ENCODE measurements at places on chromosomes 7 and 10.

DNA sequence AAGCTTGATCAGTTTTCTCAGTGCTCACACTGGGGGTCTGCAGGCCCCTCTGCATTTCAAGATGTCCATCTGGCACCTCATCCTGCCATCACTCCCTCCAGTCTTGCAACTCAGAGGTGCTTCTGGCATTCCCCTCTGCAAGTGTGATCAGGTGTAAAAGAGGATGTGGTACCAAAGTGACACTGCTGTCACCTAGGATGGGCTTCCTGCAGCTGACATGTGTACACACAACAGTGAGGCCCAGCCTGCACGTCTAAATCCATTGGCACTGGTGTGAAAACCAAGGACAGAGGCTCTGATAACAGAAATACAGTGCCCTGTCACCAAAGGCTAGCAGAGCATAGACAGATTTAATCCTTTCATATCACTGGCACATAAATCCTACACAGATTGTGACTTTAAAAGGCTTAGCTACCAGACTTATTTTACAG, 162.5 kb upstream of the CELF2 start:
- no peak for DNase-seq

DNA sequence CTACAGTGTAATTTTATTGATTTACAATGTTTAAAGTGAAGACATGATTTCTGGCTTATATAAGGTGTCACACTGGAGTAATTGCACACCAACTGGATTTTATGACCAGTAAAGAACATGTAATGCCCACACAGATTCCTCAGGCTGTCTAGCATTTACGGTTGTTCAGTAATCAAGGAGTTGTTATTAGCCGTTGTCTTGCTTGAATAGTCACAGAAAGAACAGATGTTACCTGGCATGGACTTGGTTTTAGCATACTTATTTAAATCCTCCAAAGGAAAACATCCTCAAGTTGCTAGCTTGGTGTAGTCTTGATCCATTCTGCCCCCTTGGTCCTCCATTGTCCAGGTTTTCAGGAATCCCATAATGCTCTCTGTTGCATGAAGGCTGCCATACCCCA, 65.8 kb downstream of the POU6F2 start:
- DNase-seq = no peak

- DNase-seq = no peak
These were observed 82.6 kb upstream of the NPVF start for GRCh38 chr7:25310896-25311295.

DNA sequence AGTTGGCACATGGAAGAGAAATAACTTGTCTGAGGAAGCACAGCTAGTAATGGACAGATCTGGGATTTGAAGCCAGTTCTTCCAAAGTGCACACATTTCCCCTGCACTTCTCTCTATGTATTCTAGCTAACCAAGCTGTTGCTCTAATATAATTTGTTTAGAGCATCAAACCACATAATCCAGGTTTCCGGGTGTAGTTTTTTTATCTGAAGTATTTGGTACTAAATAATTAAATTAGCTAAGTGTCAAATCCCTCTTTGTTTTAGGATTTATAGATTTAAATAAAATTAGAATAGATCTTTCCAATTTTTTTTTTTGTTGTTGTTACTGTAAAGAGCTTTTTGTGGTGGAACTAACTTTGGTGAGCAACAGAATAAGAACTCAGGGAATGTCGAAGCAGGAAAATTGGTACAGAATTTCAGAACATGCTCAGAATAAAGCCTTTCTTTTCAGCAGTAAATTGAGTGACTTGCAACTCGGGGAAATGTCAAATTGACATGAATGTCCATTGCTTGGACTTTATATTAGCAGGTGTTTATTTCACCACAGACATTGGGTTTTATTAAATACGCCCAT, 33.7 kb downstream of the CAMK1D start:
- DNase-seq = no peak

- DNase-seq = no peak
These were observed 291.1 kb downstream of the GLRX3 start for GRCh38 chr10:130427216-130427722.

DNA sequence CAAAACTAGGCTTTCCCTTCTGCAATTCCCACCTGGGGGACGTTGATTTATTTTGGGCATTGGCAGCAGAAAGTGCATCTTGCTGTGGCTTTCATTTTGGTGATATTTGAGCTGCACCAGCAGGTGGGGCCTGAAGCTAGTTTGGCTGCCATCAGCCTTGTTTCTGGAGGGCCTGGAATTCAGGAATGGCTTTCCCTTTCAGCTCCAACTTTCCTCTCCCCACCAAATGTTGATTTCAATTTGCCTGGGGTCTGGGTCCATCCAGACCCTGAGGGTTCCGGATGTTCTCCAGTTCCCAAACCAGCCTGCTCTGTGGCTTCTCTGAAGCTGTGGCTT, 640.4 kb downstream of the TYW1 start:
- DNase-seq = no peak

- no peak for DNase-seq
These were observed 35.2 kb upstream of the BMPR1A start for GRCh38 chr10:86721232-86721631.

GRCh38 chr7:151455690-151456089, 15.7 kb upstream of the CRYGN start:
- DNase-seq = no peak

DNA sequence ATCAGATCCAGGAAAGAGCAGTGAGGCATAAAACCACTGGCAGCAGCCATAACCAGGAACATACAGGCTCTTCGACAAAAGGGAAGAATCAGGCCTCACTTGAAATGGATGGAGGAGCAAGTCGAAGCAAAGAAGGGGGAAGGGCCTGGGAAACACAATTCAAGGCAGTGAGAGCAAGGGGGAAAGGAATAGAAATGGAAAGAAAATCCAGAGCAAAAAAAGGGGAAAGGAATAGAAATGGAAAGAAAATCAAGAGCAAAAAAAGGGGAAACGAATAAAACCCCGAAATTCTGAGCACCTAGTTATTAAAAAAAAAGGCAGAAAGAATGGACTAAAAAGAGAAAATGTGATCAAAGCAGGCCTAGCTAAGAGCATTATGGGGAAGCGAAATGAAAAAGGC, 24.1 kb upstream of the PRKAR2B start:
- DNase-seq = no peak

- DNase-seq = peak; percentile 43
These were observed 7.8 kb upstream of the HERC4 start for GRCh38 chr10:68082872-68083271.

DNA sequence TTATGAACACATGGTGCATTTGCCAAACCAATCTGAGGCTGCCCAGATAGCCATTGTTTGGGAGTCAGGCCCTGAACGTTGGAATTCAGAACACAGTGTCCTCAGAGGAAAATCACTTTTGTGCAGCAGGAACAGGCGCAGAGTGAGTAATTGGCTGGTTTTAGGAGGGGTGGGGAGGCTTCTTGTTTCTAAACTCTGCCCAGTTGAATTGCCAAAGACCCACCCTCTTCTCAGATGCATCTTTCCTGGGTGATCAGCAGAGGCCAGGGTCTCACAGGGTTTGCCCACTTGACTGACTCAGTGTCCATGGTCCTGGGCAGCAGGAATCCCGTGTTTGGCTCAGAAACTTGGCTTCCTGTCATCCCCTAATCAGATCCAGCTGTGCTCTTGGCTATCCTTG, 24.3 kb downstream of the PRLHR start:
- DNase-seq = peak; percentile 74

DNA sequence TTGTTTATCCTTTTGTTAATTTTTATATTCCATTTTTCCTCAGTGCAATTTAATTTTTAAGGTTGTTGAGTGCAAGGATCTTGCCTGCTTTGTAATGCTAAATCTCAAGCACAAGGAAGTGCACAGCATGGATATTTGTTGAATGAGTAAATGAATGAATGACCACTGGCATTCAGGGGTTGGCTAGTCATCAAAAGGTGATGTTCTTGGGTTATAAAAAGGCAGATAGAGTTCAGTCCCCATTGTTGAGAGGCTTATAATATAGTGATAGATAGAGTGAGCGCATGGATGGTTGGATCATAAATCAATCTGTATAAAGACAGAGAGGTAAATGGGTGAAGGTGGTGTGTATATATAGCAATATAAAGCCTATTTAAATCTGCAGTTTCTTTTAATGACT, 193.2 kb upstream of the KLF6 start:
- no peak for DNase-seq

DNA sequence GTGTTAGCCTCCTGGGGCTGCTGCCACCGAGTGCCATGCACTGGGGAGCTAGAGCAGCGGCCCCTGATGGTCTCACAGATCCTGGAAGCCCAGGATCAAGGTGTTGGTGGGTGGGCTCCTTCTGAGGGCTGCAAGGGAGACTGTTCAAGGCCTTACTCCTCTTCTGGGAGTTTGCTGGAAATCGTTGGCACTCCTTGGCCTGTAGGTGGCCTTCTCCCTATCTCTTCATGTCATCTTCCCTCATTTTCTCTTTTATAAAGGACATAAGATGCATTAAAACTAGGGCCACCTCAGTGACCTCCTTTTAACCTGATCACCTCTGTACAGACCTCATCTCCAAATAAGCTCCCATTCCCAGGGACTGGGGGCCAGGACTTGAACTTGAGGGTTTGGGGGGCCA, 27.0 kb upstream of the ZNF862 start:
- no peak for DNase-seq

DNA sequence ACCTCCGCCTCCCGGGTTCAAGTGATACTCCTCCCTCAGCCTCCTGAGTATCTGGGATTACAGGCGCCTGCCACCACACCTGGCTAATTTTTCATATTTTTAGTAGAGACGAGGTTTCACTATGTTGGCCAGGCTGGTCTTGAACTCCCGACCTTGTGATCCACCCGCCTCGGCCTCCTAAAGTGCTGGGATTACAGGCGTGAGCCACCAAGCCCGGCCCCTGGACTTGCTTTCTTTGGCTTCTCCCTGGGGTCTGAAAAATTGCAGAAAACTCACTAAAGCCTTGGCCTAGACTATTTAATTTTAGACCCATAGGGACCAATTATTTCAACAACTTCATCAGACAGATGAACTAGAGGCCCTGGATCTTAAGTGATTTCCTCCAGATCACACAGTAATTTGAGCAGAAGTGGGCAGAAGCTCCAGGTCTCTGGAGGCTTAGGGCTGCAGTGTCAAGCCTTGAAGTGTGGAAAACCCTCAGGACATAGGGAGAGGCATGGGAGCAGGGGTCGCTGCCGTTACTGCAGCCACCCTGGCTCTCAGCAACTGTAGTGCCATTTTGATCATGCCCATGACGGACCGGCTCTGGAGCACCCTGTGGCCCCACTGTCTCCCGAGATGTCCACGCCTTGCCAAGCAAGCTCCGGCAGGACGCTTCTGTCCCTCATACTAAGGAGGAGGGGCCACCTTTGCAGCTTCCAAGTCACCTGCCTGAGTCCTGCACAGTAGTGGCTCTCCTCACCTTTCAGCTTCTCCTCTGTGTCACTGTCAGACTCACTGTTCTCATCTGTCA, 72.4 kb downstream of the DENND2A start:
- DNase-seq = no peak

DNA sequence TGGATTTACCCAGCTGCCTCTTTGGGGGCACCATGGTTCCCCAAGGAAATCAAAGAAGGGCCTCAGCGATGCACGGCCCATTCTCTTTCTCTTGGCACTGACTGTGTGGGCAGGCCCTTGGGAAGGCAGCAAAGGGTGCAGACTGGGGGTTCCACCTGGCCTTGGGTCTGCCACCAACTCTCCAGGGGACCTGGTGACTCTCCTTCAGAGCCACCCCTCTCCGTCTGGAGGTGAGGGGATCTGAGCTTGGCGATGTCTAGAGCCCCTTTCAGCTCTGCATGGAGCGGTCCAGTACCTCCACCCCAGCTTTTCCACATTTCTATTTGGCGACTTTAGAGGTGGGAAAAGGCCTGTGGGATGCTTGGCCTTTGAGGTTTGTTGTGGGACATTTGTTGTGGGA, 69.1 kb downstream of the C10orf120 start:
- DNase-seq = no peak

GRCh38 chr10:32295027-32295426, 51.9 kb downstream of the EPC1 start:
- DNase-seq = no peak

DNA sequence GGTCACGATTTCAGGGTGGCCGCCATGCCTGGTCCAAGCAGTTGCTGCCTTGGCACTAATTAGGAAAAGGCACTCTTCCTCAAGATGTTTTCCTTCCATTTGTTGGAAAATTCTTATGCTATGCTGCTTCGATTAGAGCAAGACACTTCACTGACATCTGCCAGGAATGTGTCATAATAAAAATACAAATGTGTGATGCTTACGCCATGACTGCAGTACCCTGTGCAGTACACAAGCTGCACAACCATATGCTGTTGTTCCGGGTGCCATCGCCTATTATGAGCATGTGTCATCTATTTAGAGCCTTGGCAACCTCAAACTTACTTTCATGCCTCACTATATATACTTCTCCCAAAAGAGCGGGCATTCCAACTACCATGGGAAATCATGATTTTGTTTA, 14.9 kb upstream of the MPP7 start:
- peak; percentile 23 for DNase-seq

DNA sequence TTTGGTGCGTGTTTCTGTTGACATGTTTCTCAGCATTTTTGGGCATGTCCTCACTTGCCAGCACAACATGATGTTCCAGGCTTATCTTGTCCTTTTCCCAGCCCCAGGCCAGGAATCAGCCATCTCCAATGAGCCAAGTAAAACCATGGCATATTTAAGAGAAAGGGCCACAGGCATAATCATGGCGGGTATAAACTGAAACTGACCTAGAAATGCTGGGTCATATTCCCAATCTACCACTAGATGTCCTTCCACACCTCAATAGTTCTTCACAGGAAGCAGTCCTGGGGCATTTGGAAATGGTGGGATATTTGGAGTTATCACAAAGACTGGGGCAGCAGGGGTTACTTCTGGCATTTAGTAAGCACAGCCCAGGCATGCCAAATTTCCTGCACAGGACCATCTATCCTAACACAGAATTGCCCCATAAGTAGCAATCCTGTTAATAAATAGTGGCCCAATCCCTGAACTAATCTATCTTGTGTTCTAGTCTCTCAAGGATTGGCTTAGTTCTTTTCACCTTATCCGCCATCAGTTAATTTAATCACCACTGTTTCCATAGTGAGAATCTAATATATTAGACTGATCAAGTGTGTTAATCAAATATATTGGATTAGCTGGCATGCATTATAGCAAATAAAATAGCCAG, 101.6 kb downstream of the NPSR1 start:
- peak; percentile 4 for DNase-seq

DNA sequence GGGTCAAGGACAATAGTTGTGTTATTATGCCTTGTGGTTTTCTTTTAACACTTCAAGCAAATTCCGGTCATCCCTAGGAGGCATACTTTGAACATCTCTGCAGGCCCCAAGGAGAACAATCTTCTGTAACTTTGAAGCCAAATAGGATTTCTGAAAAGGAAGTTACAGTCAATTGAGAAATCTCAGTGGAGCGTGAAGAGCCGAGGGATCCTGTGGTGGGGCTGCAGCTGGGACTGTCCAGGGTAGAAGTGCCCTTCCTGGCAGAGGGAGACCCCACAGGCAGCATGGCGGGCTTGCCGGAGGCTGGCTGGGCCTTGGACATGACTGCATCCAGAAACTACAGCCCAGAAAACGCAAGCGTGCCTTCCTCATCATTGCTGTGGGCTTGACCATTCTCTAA, 179.7 kb downstream of the PTPN20 start:
- DNase-seq = peak; percentile 22
